Stimulated activated CD4-positive, alpha-beta T cell treated with anti-CD3 and anti-CD28 coated beads, Interleukin-4, amount 100 ng/mL, for 4 hours (primary cell): ENCODE measurements at places on chromosomes 4 and X.

- DNase-seq = no peak
Measured at GRCh38 chr4:175166020-175166419, 247.9 kb downstream of the ADAM29 start.

DNA sequence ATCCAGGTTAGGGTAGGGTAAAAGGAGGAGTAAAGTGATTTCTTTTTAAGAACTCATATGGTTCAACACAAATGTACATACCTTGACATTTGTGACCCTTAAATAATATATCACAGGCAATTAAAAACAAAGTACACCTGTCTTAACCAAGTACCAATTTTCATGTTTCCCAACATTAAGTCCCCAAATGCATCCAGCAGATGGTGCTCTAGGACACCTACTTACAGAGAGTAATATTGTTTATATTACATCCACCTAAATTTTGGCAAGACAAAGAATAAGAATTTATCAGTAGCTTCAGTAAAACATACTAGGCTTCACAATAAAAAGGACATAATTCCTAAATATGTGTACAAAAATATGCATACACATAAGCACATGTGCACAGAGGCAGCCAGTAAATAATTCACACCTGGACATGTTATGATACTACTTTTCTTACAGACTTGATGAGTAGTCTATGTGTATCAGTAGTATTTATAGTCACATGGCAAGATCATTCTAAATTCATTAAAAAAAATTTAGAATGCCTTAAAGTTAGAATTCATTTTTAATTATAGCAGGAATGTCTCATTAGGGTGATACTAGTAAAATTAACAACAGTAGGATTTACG is 219.7 kb downstream of the DCLK2 start:
- DNase-seq = peak; percentile 14

GRCh38 chrX:129531132-129531531 is 7.8 kb upstream of the SMARCA1 start:
- no peak for DNase-seq

- DNase-seq = no peak
Measured at GRCh38 chrX:21798677-21799219, 40.7 kb upstream of the MBTPS2 start.
